ENCODE measurements at places on chromosomes 2 and 18.

GRCh38 chr2:196244966-196245365 is 73.6 kb upstream of the STK17B start:
- DNase-seq: no peak

DNA sequence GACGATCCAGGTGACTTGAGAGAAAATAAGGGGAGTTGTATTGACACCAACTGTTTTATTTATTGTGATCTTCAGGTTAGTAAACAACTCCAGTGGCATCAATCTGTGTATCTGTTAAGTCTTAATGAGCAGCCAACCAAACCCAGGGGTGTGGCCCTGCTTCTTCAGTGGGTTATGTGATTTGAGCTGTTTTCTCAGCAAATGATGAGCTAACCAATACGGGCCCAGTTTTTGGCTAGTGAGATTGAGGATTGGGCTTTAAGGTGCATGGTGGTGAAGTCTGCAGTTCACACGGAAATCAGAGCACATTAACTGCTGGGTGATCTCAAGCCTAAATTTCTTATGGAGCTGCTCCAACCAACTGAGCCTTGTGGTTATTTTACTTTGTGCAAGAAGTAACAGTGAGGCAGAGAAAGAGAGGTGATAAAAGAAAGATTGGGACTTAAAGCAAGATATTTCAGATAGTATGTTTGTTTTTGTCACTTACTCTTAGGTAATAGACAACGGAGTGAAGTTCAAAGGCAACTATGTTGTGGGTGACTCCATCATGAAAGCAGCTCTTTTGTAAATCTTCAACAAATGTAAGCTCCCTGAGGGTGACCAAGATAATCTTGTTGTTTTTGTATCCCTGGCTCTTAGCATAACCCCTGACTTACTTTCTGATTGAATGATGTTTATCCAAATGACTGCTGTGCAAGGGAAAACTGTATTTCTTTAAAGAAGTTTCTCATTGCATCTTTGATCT is 2.4 kb downstream of the MTCL1 start:
- no peak for DNase-seq

DNA sequence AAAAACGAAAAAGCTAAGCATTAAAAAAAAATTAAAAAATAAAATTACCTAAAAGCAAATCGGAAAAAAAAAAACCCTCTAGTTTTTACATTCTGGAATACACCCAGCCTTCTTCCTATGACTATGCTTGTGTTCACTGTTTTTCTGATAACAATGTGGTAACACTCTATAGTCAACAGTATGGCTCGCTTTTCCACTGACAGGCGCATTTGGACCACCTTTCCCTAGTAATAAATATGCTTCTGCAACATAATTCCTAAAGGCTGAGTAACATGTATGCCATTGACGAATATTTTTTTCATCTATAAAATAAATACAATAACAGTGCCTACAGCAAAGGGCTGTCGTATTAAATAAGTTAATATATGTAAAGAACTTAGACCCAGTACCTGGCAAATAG is 27.9 kb downstream of the NOL10 start:
- no peak for DNase-seq

DNA sequence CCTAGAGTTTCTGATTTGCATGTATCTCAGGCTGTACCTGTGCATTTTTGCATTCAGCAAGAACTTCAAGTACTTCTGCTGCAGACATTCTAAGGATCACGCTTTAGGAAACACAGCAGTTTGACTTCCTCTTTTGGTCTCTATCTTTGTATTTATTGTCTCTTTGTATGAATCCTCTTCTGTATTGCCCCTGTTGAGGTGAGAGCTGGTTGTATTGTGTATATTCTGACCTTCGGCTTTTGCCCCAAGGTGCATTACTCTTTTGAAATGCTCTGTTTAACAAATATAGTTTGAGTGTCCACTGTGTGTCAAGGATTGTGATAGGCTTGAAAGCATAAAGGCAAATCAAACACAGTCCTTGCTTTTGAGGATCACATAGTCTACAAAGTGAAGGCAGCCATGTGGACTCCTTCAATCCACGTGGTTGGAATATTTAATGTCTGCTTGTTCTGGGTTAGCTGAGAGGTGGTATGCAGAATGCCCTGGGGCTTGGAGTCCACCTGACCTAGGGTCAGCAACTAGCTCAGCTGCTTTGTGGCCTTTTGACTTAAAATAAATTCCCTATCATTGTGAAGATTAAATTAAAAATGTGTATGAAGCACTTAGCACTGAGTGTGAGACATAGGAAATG is 108.1 kb downstream of the LYPD6 start:
- DNase-seq: no peak

DNA sequence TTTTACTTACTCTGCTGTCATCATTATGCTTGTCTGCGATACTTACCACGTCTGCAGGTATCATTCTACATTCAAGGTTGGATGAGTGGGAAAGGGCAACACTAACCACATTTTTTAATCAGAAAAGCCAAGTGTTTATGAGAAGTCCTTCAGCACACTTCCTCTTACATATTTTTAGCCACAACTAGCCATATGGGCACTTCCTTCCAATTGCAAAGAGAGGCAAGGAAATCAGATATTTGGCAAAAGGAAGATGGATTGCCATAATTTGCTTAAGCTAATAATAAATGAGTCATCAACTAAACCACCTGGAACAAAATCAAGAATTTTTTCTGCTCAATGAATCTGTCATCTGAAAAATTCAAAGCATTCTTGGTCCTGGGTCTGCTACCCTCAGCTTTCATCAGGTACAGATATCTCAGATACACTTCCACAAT is 16.7 kb upstream of the MRO start:
- DNase-seq: no peak

DNA sequence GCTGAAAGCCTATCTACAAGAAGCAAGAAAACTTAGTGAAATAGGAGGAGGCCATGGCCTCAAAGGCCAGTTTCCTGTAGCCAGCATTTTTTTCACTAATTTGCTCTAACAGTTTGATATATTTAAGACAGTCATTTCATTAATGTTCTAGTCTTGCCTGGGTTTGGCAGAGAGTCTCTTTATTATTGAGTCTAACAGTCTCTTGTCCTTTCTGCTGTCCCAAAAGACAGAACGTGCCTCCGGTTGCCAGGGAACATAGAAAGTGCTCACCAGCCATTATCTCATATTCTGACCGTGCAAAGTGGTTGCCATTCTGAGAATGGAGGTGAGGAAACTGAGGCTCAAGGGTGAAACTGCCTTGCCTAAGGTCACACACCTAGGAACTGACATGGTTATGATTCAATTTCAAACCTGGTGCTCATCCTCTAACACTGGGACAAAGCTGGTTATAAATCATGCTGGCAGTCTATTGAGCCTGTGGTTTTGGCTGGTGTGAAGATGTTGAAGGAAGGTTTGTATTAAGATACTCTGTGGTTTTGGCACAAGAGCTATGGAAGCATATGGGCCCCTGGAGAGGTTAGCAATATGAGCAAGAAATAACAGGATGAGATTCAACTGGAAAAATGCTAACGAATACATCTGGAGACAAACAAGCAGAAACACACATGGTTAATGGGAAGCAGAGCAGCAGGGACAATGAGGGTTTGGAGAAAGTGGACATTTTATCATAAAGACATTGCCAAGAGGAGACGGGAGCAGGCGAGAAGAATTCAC is 903.3 kb upstream of the KLHL29 start:
- DNase-seq: peak; percentile 67

GRCh38 chr2:95079199-95079683 is 42.4 kb downstream of the MRPS5 start:
- no peak for DNase-seq

DNA sequence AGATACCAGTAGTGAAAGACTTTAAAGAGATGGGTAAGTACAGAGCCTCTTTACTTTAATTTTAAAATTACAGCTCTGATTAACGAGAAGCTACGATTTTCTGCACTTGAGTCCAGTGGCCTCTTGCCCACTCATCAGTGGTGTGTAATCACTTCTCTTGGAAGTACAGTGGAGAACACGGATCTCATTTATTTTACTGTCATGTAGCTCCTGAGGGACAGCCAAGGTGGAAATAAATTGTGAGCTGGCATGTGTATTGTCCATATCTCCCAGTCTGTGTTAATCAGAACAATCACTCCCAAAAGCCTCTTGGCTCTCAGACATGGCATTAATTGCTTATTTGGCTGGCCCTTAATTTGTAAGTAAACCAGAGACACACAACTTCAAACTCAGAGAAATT is 69.4 kb downstream of the LOXHD1 start:
- no peak for DNase-seq

GRCh38 chr2:27776097-27776496 is 4.6 kb downstream of the MRPL33 start:
- DNase-seq: peak; percentile 29

GRCh38 chr2:50515638-50516037 is 516.3 kb downstream of the NRXN1 start:
- no peak for DNase-seq
